ENCODE measurements at places on chromosomes 2 and 18.

DNA sequence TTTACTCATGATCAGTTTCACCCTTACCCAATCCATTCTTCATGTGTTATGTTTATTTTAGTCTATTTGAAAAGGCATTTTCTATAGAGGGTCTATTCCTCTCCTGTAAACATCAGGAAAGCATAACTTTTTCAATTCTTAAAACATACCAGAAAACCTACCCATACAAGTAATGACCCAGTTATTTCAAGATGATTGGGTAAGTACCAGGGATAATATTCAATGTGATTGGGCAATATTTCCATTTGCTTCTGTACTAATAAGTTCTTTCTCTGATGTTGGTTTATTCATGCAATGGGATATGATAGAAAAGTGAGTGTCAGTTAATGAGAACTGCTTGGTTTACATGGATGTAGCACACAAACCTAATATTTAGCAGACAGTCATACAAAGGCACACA is 87.6 kb downstream of the CCBE1 start:
- DNase-seq, result no peak

- peak; percentile 54 for DNase-seq
Measured at GRCh38 chr2:220347626-220348025, 720.2 kb downstream of the SLC4A3 start.

GRCh38 chr2:67572721-67573435 is 175.7 kb downstream of the ETAA1 start:
- DNase-seq, result no peak

- no peak for DNase-seq
Measured at GRCh38 chr2:20474757-20475566, 28.1 kb downstream of the RHOB start.

- DNase-seq, result no peak
Measured at GRCh38 chr2:68824831-68825230, 46.4 kb downstream of the BMP10 start.

DNA sequence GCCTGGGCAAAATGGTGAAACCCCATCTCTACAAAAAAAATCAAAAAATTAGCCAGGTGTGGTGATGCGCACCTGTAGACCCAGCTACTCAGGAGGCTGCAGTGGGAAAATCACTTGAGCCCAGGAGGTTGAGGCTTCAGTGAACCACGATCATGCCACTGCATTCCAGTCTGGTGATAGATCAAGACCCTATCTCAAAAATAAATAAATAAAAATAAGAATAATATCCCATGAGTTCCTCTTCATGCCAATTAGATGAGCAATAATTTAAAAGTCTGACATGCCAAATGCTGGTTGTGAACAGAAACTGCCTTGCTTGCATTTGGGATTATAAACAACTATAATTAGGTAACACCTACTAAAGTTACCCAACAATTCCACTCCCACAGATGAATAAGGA is 22.1 kb upstream of the ANKRD44 start:
- DNase-seq, result no peak

DNA sequence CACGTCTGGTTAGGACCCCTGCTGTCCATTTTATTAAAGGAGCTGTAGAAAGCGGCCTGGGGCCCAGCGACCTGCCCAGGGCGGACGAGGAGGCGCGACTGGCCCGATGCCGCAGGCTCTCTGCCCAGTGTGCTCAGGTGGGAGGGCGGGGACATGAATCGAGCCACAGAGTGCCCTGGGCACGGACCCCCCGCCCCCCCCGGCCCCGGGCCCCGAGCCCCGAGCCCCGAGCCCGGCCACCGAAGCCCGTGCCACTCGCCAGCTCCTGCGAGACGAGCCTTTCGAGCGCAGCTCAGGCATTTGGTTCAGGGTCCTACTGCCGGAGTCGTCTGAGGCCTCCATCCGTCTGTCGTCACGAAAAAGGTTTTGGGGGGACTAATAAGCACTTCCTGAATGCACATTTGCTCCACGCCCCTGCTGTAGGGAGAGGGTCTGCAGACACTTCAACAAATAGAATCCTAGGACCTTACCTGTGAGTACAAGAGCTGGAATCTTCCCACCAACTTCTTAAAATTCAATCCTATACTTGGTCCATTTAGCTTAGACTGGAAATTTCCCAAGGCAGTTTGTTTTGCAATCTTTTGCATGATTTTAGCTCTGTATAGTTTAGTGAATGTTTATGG is 602 bp upstream of the ADAM17 start:
- peak; percentile 42 for DNase-seq

DNA sequence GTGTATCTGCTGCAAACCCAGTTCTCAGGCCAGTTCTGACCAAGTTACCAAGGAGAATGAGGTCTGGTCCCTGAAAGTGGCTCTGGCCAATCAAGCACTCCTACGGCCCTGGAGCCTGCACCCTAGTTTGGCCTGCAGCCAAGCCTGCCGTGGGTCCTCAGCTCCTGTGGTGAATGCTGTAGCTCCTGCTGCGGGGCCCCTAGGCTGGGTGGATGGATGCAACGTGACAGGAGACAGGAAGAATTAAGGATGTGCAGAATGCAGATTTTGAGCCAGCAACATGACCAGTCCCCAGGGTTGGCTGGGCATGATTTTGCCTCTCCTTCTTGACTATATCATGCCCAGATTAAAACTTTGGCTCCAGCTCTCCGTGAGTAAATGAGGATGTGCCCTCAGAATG is 97.2 kb downstream of the SMAD7 start:
- no peak for DNase-seq

GRCh38 chr2:96899413-96899741 is 29.5 kb upstream of the SEMA4C start:
- DNase-seq, result no peak

- DNase-seq, result no peak
Measured at GRCh38 chr2:20524412-20525040, 77.7 kb downstream of the RHOB start.

- DNase-seq, result no peak
Measured at GRCh38 chr2:168574856-168575630, 119.0 kb downstream of the CERS6 start.

DNA sequence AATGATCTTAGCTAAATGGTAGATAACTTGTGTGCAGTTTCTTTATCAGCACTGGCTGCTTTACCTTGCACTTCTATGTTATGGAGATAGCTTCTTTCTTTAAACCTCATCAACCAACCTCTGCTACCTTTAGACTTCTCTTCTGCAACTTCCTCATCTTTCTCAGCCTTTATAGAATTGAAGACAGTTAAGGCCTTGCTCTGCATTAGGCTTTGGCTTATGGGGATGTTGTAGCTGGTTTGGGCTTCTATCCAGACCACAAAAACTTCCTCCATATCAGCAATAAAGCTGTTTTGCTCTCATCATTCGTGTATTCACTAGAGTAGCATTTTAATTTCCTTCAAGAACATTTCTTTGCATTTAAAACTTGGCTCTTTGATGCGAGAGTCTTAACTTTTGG is 123.7 kb downstream of the PIK3C3 start:
- DNase-seq, result no peak

DNA sequence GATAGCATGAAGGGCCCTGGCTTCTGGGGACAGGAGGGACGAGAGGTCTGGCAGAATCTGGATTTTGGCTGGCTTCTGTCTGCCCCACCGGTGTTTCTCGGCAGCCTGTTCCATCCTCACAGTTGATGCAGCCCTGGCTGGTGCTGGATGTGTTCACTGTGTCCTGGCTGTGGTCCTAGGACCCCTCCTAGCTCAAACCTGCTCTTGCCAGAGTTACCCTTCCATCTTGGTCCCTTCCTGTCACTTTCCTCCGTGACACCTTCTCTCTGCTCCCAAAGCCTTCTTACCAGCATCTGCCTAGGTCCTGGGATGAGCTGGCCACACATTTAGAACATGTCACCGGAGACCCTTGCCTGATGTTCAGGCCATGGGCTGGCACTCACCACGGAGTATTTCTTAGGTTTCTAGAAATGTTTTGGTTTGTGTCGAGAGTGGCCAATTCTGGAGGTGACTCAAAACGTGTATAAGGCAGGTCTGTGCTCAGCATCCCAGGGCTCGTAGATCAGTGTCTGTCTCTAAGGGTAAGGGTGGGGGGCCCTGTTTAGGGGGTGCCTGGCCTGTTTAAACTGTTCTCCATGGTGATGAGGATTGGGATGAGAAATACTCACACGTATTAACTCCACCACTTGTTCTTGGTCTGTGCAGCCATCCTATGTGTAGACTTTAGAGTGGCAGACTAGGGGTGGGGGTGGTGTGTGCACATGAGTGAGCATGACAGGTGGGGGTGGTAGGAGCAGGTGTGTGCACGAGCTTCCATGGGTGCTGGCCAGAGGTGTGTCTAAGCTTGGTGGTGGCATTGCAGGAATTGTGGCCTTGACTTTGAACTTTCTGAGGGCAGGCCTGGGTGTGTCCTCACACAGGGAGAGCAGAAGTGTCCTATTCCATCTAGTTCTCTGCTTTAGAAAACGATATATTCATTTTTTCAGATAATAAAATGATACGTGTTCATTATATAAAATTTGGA is 162.7 kb downstream of the DYSF start:
- DNase-seq, result no peak

- DNase-seq, result no peak
Measured at GRCh38 chr2:239750929-239751678, 274.0 kb downstream of the NDUFA10 start.

- DNase-seq, result no peak
Measured at GRCh38 chr2:11574176-11575046, 40.6 kb downstream of the GREB1 start.

DNA sequence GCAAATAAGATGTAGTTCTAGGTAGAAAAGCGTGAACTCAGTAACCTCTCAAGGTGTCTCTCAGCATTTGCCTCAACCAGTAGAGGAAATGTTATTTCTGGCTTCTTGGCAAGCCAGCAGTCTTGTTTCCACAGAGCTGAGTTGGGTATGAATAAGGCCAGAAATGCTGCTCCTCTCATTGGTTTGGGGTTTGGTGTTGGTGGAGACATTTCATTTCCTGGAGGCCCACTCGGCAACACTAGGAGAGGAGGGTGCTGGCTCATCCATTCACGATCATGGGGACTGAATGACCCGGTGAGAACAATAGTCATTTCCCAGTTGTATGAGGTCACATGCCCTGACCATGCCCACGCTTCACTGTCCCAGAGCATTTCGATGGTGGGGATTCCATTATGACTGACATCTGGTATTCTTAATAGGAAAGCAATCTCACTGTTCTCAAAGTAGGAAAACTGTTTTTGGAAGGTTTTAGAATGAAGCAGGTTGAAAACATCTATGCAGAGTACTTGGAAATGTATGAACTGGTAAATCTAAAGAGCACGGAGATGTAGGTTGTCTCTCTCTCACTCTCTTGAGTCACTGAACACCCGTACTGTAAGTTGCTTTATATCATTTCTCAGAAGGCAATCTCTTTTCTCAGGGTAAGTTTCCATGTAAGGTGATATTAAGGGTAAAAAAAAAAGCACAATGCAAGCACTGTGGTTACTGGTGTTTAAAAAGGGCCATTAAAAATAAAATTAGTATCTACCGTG is 37.1 kb upstream of the CTLA4 start:
- DNase-seq, result no peak

DNA sequence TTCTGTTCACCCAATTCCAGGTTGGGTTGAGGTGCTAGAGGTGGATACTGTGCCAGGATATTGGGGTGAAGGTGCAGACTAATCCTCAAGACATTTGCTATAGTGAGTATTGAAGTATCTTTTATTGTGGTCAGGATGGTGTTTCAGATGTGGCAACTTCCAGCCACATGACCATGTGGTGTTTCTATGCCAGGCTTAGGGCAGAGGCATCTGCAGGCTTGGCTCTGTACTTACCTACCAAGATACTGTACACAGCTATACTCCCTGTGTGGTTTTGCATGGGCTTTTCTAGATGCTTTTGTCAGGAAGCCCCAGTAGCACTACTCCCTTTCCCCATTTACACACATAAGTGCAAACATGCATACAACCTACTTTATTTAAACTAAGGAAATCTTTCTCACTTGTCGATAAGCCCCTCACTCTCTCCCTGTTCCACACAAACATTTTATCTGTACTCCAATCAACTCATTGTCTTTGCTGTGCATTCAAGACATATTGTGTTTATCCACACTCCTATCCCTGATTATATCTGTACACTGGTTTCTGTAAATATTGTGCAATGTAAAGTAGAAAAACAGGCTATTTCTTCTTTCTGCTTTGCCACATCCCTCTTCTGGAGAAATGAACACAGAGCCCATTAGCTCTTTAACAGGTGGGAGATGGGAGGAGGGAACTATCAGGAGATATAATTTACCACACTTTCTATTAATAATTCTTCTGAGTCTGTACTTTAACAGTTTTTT is 12.3 kb downstream of the ARL6IP6 start:
- DNase-seq, result no peak

DNA sequence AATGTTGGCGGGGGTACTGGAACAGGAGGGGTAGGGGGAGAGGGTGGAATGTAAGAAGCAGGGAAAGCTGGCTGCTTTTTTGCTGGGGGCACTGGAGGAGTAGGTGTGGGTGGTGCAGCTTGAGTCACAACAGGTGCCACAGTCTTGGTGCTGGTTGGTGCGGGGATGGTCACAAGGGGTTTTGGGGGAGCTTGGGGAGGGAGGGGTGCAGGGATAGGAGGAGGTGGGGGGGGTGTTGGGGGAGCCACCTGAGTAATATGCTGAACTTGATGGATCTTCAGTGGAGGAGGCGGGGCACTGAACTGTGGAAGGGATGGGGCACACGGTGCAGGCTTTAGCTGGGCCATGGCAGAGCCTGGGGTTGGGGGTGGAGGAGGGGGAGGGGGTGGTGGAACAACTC is 94.4 kb downstream of the RAPH1 start:
- no peak for DNase-seq

GRCh38 chr2:9094117-9094516 is 90.6 kb upstream of the MBOAT2 start:
- DNase-seq, result no peak

DNA sequence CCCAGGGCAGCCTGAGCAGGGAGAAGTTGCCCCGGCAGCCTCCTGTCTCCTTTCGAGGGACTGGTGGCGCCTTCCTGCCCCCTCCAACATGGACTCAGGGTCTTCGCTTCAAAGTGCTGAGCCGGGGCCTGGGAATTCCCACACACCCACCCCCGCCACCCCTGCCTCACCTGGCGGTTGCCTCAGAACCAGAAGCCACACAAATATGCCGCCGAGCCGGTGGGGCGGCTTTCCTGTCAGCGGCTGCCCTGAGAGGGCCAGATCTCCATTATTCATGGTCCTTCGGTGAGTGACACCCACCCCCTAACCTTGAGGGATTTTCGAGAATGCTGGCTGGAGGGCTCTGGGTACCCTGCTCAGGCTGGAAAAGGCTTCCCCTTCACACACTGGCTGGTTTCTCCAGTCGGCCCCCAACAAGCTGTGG is 71.7 kb downstream of the SMAD7 start:
- no peak for DNase-seq

- DNase-seq, result no peak
Measured at GRCh38 chr2:70935468-70936164, at the start of gene ATP6V1B1. TSS of gene ATP6V1B1 (plus strand) at chr2:70935900. CDS start at chr2:70935955, 55 bp downstream.

DNA sequence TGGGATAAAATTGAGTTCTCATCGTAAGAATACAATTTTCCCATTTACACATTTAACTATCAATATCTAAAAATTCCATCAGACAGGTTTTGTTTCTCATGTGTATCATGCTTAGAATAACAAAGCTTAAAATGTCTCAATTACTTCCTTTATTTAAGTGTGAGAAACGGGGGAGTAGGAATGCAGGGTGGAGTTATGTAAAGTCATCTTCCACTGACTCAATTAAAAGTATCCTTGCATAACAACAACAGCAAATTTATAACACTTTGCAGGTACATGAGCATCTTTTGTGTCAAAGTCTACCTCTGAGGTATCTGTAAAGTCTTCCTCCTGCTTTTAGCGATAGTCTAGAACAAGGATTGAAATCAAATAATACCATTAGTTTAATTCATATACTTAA is 327.1 kb downstream of the EPHA4 start:
- no peak for DNase-seq
